ENCODE measurements at places on chromosomes 6 and 20. TPM values are rescaled to one million over a fixed set of nuclear protein-coding genes. Genes with fewer than 3 reads are reported as not detected.

Gene CTCFL
- total RNA-seq: not detected

Gene EEF1A2
- 0.43 TPM for total RNA-seq

Gene ADGRF4
- 0.43 TPM for total RNA-seq

Gene GSTA1
- 0.32 TPM for total RNA-seq

Gene GLP1R
- not detected for total RNA-seq

Gene PDYN
- not detected for total RNA-seq

Gene CST11
- not detected for total RNA-seq

Gene PPP1R14C
- total RNA-seq: not detected

Gene SGK1
- total RNA-seq: 268 TPM

Gene TUBB1
- total RNA-seq: not detected

Gene BTN1A1
- total RNA-seq: not detected

Gene SPATS1
- total RNA-seq: not detected

Gene HTR1E
- not detected for total RNA-seq

Gene HLA-F
- total RNA-seq: 42.2 TPM

Gene BTNL2
- not detected for total RNA-seq

Gene C20orf141
- total RNA-seq: 0.32 TPM

Gene FYN
- 26.8 TPM for total RNA-seq

Gene SLA2
- total RNA-seq: not detected

Gene MPIG6B
- total RNA-seq: not detected

Gene SEL1L2
- not detected for total RNA-seq

Gene SPAG4
- total RNA-seq: 8.1 TPM

Gene IL17F
- under 0.01 TPM for total RNA-seq

Gene RHAG
- not detected for total RNA-seq

Gene RIOK1
- total RNA-seq: 24.2 TPM

Gene POPDC3
- 19.4 TPM for total RNA-seq

Gene PFDN6
- 26.4 TPM for total RNA-seq

Gene PTCRA
- total RNA-seq: not detected

Data from fibroblast of villous mesenchyme (primary cell).